Cortex of kidney (tissue), 1 donor: ENCODE measurements at places on chromosomes 13 and 19.

DNA sequence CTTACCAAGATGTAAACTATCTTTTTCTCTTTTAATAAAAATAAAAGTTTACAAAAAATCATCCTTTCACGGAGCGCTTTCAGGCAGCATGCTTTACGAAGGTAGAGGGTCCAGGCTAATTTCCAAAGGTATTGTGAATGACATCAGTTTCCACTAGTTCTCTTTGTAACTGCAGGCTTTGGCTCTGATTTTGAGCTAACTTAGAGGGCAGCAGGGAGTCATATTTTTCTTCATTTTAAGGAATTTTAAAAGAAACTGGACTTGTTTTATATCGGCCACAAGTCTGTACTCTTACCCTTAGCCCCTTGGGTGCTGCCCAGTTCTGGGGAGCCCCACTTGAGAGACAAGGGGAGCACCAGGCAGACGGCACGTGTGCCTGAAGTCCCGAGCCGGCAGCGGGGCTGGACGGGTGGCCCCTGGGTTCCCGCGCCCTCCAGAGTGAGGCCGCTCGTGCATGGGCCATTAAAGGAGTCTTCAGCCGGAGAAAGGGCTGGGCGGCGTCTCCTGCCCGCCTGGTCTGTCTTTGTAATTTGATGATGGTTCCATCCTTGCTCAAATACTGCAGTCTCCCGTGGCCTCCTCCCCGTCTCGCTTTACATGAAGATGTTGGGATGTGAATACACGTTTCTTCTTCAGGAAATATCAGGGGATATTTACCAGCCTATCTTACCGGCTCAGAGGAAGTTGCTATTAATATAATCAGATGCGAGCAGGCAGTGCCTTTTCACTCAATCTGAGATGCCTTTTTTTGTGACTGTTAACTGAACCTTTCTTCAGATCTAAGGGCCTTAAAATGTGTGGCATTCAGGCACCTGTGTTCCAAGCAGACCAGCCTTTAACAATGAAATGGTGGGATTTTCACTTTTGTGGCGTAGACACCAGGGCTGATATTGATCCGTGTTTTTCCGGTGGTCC lies 67.4 kb downstream of the GGACT start:
- DNase-seq = no peak

DNA sequence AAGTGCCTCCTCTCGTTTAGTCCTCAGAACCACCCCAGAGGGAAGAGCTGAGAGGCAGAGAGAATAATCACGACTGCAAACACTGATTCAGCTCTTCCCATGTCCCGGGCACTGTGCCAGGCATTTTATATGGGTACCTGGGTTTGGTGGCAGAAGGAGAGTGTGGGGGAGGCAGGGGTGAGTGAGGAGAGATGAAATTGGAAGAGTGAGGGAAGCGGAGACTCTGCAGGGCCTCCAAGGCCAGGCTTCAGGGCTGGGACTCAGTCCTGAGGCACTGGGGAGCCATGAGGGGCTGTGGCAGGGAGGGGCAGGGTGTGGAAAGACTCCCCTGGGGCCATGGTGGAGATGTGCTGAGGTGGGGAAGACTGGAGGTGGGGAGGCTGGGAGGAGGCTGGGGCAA lies 8.7 kb downstream of the SYNGR4 start:
- no peak for DNase-seq

DNA sequence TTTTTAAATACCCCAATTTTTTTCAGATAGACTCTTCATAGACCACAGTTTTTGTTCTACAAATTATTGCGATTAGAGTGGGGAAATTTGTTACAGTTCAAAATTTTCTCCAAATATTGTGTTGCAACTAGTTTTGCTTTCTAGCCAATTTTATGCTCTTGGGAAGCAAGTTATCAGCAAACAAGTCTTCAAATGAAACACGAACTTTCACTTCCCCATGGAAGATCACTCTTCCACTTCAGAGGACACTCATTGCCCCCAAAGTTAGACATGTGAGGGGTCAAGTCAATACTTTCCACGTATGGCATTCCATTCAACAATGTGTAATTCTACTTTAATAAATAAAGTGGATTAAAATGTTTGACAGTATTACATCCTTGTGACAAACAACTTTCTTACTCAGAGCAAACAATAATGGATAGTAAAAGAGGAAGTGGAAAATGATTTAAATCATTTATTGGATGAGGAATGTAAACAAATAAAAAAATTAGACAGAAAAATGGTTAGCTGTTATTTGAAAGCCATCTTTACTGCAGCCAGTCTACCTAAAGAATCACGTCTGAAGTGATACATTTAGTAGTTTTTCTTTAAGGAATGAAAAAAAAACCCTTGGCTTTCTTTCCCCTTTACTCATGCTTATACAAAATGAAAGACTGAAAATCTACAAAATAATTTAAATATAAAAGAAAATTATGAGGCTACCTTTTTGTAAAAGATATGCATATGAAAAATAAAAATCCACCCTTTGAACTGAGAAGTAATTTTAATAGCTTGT lies 41.2 kb upstream of the TNFSF11 start:
- DNase-seq = no peak

GRCh38 chr19:35935911-35936737 lies at the start of gene LRFN3:
TSS of gene LRFN3 (plus strand) at chr19:35936374. CDS start at chr19:35939426, 3,052 bp downstream.
- no peak for DNase-seq

- DNase-seq = no peak
These were observed 59.8 kb upstream of the RFC3 start for GRCh38 chr13:33758113-33758512.

DNA sequence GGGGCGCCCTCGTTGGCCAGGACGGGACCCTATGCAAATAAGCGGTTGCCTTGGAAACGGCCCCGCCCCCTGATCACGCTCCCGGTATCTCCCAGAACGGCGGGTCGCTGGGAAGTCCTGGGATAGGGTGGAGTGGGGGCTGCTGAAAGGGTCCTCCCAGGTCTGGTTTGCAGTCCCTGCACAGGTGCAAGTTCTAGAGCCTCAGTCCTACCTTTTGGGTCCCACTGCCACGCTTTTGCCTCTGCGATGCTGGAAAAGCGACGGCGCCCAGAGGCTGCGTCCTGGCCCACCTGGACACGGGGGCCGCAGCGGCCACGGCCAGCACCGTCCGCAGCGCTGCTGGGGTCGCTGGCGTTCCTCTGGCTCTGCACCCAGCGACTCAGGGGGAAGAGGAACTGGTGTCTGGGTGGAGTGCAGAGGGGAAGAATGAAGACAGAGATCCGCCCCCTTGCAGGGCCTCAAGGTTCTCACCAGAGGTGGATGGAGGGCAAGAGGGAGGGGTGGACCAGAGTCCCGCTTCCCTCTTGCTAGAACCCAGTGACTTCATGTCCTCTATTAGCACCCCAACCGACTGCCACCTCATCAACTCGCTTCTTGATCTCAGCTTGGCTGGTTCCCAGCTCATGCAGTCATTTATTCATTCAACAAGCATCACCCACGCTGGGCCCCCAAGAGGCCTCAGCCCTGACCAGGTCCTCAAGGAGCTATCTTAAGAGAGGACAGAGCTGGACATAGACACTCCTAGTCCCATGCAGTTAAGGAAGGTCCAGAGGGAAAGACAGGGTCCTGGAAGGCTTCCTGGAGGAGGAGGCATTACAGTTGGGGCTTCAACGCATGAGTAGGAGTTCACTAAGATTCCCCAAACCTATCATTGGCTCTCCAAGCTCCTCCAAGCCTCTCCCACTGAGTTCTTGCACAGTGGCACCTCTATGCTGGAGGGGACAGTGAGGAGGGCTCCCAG lies at the start of gene LRRC25:
Gene LRRC25, minus strand, starts transcription at position 381 of the 961 bp plus-strand sequence. CDS start 659 bp downstream, outside the sequence.
- DNase-seq = no peak

- no peak for DNase-seq
These were observed 518 bp downstream of the FLT3LG start for GRCh38 chr19:49474542-49474924.

- DNase-seq = no peak
These were observed 2.1 kb upstream of the BSG start for GRCh38 chr19:570251-570686.

GRCh38 chr13:65330287-65330686 lies 1899.8 kb downstream of the PCDH9 start:
- DNase-seq = no peak

GRCh38 chr13:22009937-22010336 lies 339.1 kb downstream of the FGF9 start:
- DNase-seq = no peak

GRCh38 chr13:27442797-27443196 lies 7.6 kb downstream of the MTIF3 start:
- no peak for DNase-seq

DNA sequence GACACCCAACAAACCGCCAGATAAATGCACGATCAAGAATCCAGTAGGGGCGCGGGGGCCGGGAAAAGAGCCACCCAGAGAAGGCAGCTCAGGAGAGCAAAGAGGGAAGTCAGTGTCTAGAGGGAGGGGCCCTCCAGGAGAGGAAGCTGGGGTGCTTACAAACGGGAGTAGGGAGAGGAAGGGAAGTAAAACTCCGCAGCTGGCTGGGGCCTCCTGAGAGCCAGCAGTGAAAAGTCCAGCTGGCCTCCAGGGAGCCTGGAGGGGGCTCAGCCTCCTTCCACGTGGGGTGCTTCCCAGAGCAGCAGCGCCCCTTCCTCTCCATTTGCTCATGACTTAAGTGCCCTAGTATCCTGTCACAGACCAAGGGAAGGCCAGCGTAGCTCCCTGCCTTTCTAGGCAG lies 51.8 kb downstream of the TMED1 start:
- DNase-seq = no peak

DNA sequence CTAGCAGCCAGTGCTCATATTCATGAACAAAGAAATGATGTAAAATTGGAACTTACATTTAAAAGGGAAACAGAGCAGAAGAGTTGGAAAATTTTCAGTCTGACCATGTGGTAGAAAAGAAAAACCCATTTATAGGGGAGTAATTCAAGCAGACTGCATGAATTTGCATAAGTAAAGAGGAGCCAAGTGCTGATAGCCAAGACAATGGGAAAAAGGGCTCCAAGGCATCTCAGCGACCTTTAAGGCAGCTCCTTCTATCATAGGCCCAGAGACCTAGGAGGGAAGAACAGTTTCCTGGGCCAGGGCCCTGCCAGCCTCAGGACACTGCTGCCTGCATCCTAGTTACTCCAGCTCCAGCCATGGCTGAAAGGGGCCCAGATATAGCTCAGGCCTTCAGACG lies 7.5 kb downstream of the DNAJC3 start:
- no peak for DNase-seq

- DNase-seq = no peak
These were observed 71.8 kb downstream of the CDADC1 start for GRCh38 chr13:49319551-49319950.

DNA sequence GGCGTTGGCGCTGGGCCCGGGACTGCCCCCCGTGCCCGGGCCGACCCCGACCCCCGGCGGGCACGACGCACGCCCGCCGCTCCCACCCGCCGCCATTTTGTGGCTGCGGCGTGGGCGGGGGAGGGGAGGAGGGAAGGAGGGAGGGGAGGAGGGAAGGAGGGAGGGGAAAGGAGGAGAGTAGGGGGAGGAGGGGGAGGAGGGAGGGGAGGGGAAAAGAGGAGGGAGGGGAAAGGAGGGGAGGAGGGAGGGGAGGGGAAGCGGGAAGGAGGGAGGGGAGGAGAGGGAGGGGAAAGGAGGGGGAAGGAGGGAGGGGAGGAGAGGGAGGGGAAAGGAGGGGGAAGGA lies at the start of gene BTBD2:
Gene BTBD2, minus strand, starts transcription at position 107 of the 343 bp plus-strand sequence. Its CDS starts 11 bp downstream, at position 96.
- no peak for DNase-seq

DNA sequence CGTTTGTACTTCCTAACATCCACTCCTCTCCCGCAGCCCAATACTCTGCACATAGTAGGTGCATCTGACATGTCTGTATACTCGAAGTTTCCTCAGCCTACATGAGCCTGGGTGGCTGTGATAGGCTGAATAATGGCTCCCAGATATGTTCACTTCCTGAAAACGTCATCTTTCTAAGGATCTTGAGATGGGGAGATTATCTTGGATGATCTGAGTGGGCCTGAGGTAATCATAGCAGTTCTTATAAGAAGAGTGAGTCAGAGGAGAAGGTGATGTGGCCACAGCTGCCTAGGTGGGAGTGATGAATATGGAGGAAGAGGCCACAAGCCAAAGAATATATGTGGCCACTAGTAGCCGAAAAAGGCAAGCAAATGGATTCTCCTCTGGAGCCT lies 84.2 kb downstream of the AKAP11 start:
- DNase-seq = no peak

- no peak for DNase-seq
These were observed 1.8 kb upstream of the TMEM272 start for GRCh38 chr13:51846756-51847155.

GRCh38 chr13:24129914-24130774 lies 30.4 kb upstream of the SPATA13 start:
- no peak for DNase-seq

DNA sequence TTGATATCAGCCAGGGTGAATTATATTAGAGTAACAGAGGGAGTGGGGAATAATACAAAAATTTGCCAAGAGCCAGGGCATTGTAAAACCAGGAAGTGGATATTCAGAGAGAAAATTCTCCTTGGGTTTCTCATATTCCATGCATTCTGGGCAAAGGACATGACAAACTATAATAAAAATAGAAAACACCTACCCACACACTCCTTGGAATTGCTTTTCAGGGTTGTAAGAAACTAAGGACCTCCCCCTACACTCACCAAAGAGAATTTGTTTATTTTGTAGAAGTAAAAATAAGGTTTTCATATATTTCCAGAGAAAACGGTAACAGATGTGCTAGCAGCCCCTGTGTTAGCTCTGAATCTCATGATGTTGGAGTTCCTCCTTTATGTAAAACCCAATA lies 649.6 kb downstream of the SLITRK1 start:
- DNase-seq = no peak

DNA sequence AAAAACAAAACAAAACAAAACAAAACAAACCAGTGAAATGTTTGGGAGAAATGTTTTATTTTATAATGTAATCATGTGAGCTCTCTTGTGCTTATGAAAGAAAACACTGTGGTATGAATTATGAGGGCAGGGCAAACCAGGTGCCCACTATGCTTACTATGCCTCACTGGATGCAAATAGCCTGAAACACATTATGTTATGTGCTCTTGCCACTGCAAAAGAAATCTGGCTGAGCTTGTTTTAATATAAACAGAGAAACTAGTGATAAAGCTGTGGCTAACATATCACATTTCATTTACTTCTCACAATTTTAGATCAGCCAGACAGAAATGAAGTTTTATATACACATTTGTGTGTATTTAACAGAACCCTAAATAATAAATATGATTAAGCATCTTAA lies 8.7 kb upstream of the NBEA start:
- DNase-seq = no peak

DNA sequence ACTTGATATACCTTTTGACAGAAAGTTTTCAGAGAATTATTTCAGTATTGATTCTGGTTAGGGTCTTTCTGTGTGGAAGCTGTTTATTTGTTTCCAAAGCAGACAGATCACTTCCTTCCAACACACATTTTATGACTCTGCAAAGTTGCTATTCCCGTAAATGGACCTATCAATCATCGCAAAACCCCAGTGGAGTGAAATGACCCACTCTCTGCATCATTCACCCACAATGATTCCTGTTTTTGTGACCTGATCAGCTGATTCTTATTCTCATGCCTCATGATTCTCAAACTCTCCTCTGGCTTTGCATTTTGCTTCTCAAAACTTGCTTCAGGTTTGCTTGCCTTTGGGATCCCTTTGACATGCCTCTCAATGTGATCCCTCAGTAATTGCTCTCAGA lies 453.7 kb downstream of the PCDH17 start:
- no peak for DNase-seq

- DNase-seq = no peak
These were observed 9.4 kb upstream of the RAB20 start for GRCh38 chr13:110570886-110571285.

GRCh38 chr13:36193151-36193855 lies 21.1 kb downstream of the SOHLH2 start:
- no peak for DNase-seq
